Urothelium cell line (cell line): ENCODE measurements at places on chromosomes 5 and 9.

DNA sequence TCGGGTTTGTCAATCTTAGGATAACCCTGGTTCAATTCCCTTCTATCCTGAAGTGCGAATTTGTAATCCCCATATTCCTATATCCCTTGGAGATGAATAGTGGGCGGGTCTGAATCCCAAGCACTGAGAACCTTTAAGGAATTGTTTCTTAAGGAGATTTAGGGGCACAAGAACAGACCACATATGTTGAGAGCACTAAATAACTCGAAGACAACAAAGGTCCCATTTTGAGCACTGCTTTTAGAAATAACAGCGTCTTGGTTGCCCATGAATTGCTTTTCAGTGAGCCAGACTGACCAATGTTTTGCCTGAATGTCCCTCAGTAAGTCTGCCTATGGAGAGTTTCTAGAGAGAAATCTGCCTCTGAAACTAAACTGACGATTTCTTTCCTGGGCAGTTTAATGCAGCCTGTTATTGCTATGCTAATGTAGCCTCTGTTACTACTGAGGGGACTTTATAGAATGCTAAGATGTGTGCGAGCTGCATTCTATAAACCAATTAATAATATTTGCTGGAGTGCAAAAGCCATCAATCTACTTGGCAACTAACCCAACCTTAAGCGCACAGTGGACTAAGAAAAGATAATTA, 445.0 kb upstream of the DMAC1 start:
- no peak for DNase-seq

DNA sequence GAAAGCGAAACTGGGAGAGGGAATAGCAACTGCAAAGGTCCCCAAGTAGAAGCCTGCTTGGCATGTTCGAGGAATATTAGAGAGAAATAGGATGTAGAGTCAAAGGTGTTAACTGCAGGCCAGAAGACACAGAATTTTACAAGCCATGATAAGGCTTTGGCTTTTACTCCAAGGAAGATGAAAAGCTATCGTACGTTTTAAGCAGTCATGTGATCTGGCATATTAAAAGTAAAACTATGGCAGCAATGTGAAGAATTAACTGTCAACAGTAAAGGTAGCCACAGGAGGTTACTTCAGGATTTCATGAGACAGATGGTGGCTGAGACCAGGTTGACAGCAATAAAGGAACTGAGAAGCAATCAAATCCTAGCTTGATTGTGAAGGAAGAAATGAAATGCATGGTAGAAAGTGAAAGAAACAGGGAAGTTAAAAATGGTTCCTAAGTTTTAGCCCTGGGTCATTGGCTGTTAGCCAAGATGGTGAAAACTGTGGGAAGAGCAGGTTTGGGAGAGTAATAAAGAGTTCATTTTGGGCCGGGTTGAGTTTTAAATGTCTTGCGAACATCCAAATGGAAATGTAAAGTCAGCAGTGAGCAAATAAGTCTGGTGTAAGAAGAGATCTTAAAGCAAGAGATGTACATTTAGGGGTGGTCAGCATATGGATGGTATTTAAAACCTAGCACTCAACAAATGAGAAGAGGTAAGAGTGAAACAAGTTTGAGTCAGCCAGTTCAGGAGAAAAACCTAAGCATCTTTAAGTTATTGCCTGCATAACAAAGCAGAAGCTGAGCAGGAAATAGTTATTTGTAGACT, 20.3 kb upstream of the TTC33 start:
- DNase-seq, result no peak

- no peak for DNase-seq
Observed at GRCh38 chr5:35145691-35146317, 84.5 kb downstream of the PRLR start.

GRCh38 chr5:107154593-107154992, 516.1 kb downstream of the EFNA5 start:
- DNase-seq, result no peak
